ENCODE measurements at places on chromosomes 11 and 22. TPM values are rescaled to one million over a fixed set of nuclear protein-coding genes. Genes with fewer than 3 reads are reported as not detected.

- no peak for DNase-seq
Observed at GRCh38 chr11:2308713-2309112, 6.9 kb downstream of the TSPAN32 start.

GRCh38 chr11:13680501-13681264, 12.2 kb downstream of the FAR1 start:
- no peak for DNase-seq

GRCh38 chr22:26131589-26132154, 37.6 kb upstream of the SEZ6L start:
- no peak for DNase-seq

GRCh38 chr22:43473031-43473430, 61.2 kb downstream of the MPPED1 start:
- no peak for DNase-seq

- no peak for DNase-seq
Observed at GRCh38 chr22:45896153-45896951, 80.6 kb downstream of the WNT7B start.

The DDX25 gene
- not detected for total RNA-seq

The HMOX1 gene
- 59.1 TPM for total RNA-seq
